Stimulated activated CD4-positive, alpha-beta T cell treated with anti-CD3 and anti-CD28 coated beads, Interleukin-1b, Interleukin-23, amount 100 ng/mL, for 48 hours (primary cell): ENCODE measurements at places on chromosomes 6 and 20.
A peak's percentile ranks its signal among the peaks of the same experiment; 100 is the strongest.

GRCh38 chr20:23415959-23416583, 5.2 kb downstream of the NAPB start:
- no peak for DNase-seq

- DNase-seq = no peak
These were observed 19.7 kb upstream of the GTSF1L start for GRCh38 chr20:43746344-43747137.

GRCh38 chr6:53062169-53062539, 3.0 kb upstream of the FBXO9 start:
- DNase-seq = no peak

GRCh38 chr20:36461600-36462439, 79.5 kb upstream of the MYL9 start:
- DNase-seq = peak; percentile 34

DNA sequence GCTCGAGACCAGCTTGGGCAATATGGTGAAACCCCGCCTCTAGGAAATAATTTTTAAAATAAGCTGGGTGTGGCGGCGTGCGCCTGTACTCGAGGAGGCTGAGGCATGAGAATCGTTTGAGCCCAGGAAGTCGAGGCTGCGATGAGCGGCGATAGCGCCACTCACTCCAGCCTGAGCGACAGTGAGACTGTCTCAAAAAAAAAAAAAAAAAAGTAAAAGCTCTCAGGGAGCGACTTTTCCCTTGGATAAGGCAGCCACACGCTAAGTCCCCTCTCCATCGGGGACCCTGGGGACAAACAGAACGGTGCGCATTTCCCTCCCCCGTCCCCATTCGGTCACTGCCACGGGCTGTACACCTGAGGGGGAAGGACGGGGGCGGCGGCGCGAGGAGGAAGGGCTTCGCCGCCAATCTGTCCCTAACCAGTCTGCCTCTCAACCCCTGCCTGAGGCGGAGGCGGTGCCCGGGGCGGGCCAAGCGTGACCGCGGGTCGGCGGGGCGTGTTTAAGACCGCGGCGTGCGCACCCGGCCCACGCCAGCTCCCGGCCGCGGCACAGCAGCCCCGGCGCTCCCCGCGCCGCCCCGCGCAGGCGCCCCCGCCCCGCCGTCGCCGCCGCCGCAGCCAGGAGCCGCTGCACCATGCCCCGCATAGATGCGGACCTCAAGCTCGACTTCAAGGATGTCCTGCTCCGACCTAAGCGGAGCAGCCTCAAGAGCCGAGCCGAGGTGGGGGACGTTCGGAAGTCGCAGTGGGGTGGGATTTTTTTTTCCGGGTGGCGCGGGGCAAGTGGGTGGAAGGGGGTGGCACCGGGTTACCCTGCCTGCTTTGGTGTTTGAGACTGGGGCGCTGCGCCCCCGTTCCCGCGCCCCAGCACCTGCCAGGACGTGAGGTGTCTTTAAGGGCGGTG, at the start of gene GMPR:
Gene GMPR (plus strand): TSS at position 531 of the 906 bp plus-strand sequence. CDS start 107 bp downstream, at position 638.
- DNase-seq = peak; percentile 73

DNA sequence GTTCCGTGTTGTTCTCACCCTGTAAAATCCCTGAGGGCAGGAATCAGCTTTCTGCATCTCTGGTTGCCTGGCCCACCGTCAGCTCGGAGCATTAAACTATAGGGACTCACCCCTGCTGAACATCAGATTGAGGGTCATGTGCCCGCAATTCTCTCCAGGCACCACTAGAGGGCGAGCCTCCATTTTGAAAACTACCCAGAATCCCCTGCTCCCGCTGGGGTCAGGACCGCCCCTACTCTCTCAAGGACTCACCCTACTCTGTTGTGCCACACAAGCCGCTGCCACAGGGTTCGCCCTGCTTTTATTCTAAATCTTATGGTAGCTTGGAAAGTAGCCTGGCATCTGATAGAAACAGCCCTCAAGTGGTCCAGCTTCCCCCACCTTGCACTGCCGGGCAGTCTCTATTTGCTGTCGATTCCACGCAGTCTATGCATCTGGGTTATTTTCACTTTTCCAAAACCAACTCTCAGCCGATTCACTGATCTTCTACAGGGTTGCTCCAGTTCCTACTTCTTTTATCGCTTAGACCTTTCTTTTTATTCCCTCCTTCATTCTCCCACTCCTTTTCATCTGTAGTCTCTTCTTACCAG, 244.1 kb upstream of the QKI start:
- DNase-seq = peak; percentile 45

DNA sequence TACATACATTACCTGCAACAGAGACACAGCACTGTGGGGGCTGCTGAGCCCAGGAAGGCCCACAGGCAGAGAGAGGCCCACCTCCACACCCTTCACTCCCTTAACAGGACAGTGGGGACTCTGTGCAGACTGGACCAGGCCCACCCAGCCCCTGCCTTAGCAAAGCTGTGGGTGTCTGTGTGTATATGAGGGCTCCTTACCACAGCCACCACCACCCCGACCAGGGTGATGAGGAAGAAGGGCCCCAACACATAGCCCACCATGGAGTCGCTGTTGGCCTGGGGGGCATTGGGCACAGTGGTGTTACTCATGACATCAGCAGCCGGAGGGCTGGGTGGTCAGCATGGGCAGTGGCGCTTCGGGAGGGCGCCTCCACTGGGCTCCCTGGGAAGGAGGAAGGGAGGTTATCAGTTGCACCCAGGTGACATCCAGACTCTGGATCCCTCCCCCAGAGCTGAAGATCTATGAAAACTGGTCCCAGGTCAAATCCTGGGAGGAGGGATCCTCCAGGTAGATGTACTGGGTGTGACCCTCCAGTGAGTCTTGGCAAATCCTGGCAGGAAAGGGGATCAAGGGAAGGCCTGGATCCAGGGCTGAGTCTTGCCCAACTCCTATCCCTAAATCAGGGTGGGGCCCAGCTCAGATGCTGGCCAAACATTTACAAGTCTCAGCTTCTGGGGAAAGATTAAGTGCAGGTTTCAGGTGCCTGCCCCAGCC, 1.2 kb downstream of the SMIM29 start:
- no peak for DNase-seq

GRCh38 chr20:61819921-61820825, 245.5 kb downstream of the TAF4 start:
- no peak for DNase-seq
